Cardiac muscle cell (in vitro differentiated cells and primary cell): ENCODE measurements at places on chromosomes 3 and 15.

DNA sequence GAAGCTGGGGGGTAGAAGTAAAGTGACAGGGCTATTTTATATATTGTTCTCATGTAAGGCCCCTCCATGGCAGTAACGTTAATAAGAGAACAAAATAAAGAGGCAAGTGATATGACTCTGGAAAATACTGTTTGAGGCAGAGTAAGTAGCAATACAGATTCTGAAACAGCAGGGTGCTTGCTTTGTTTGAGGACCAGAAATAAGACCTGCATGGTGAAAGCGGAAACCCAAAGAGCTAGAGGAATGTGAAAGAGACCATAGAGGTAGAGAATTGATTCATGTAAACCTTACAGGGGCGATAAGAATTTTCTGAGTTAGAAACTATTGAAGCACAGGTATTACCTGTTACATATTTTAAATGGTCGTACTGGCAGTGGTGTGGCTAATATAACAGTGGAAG is 1517.1 kb downstream of the SI start:
- DNase-seq = no peak

DNA sequence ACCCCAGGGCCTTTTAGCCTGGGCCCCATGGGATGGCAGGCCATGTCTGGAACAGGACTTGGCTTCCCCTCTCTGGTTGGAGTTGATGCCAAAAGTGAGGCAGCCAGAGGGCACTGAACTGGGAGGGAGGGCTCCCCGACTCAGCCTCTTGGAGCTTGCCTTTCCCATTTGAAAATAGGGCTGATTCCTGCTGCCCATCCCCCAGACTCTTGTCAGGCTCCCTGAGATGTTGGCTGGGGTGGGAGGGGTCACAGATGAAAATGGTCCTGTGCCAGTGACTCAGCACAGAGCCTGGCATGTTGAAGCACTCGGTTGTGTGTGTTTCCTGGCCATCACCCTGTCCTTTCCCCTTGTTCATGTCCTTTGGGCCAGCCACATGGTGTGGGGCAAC is 6.6 kb downstream of the PPCDC start:
- DNase-seq = no peak

GRCh38 chr3:187572441-187572840 is 97.8 kb downstream of the SST start:
- no peak for DNase-seq

DNA sequence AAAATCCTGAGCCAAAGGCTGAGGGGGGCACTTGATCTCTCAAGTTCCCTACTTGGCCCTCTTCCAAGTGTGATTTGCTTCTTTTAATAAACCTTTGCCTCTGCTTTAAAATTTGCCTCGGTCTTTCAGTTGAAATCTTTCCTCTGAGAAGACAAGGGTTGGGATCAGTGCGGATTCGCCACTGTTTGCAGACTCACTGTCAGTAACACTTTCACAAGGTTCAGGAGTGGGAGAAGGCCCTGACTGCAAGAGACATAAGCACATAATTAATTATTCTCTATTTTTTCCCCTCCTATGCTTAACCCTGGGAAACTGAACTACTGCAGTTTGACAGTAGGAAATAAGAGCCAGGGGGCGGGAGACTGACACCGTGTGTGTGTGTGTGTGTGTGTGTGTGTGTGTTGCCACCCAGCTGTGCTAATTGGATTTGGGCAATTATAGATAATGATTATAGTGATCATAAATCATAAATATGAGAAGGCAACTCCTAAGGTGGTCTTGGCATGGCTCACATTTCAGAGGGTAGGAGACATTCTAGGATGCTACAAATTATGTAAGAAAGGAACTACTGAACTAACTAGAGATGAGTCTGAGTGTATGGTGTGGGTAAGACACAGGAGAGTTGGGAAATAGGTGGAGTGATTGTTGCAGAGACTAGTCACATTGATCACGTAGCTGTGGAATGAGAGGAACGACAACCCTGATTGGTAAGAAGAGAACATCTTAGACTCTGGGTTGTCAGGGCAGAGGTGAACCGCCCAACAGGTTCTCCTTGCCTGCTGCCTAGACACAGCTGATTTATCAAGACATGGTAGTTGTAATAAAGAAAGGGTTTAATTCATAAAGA is 5.5 kb upstream of the ZNF662 start:
- DNase-seq = no peak

- DNase-seq = no peak
These were observed 254.5 kb upstream of the SOX2 start for GRCh38 chr3:181457190-181457589.

- peak; percentile 63 for DNase-seq
These were observed 61.9 kb upstream of the C3orf80 start for GRCh38 chr3:160163229-160163878.

GRCh38 chr3:51704511-51704950 is 2.3 kb upstream of the GRM2 start:
- no peak for DNase-seq

DNA sequence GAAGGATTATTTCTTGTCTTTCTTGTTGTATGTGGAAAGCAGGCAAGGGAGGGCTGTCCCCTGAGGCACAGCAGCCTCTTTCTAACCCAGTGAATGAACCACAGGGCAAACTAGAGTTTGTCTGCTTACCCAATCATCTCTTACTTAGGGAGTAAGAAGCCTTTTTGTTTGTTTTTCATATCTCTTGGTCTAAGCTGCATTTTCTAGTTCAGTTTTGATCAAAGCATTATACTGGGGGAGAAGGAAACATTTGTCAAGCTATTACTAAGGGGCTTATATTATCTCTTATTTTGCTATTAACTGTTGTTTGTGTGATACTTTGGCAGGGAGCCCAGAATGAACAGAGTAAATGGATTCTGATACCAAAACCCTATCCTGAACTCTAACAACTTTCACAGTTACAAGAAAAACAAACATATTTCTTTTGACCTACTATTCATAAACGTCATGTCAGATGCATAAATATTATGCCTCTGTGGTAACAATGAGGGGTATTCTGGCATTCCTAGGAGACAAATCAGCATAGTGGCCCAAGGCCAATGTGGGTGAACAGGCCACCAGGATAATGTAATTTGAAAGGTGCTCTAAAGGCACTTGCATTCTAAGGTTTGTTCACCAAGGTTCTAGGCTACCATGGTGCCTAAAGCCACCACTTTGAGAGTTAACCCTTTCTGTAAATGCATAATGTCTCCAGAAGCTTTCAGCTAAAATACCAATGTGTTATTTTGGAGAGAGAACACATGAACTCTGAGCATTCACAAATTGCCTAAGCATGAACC is 271.6 kb upstream of the ZPLD1 start:
- DNase-seq = peak; percentile 91

GRCh38 chr3:51382947-51383578 is 2.0 kb upstream of the MANF start:
- no peak for DNase-seq

GRCh38 chr3:172848910-172849309 is 98.4 kb downstream of the ECT2 start:
- no peak for DNase-seq

GRCh38 chr3:123660900-123661299 is 76.0 kb upstream of the HACD2 start:
- DNase-seq = peak; percentile 67
